ENCODE measurements at places on chromosomes 16 and 17.

GRCh38 chr17:77217123-77217522 is 76.4 kb downstream of the SEC14L1 start:
- no peak for DNase-seq

DNA sequence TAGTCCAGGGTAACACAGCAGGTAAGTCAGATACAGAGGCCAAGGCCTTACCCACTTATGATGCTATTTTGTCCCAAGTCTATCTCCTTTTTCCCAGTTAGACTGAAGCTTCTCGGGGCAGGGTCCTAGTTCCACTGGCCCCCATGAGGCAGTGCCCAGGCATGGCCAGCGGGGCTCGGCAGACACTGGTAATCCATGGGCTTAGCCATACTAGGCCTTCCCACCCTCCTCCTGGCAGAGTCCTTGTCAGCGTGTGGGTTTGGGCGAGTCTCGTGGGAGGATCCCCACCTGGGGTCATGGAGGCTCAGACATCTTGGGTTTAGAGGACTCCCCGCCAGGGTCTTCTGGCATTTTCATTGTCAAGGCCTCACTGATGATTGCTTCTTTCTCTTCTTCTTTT is 84.7 kb upstream of the BRD7 start:
- DNase-seq, result no peak

DNA sequence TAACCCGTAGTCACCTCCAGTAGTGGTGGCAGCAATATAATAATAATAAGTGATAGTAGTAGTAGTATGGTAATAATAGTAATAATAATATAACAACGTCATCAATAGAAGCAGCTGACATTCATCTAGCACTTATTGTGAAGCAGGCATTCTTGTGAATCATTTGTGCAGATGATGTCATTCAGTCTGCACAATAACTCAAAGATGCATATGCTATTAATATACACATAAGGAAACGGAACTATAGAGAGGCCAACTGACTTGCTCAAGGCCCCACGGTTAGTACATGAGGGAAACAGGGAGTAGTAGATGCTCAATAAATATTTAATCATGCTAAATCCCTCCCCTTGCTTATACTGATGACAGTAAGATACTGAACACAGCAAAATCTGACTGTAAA is 35.4 kb upstream of the GAN start:
- no peak for DNase-seq

- no peak for DNase-seq
Measured at GRCh38 chr16:23406546-23407240, 46.3 kb downstream of the COG7 start.

GRCh38 chr16:84725481-84726078 is 25.8 kb downstream of the USP10 start:
- DNase-seq, result no peak

- DNase-seq, result no peak
Measured at GRCh38 chr17:47686664-47687327, 7.2 kb upstream of the TBKBP1 start.

DNA sequence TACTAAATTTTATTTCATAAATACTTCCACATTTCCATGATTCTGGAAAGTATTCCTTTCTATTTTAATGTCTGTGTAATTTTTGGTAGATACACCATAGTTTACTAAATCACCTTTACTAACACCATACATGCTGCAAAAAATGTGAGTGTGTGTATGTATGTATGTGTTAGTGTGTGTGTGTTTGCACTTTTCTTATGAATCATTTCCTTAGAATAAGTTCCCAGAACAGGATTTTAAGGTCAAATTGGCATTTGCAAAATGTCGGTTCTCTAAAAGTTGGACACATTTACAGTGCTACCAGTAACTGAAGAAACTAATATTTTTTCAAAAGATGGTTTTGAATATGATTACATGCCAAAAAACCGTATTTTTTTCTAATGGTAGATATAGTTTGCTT is 137.1 kb downstream of the CYB561 start:
- no peak for DNase-seq
